ENCODE measurements at places on chromosomes 1 and 21. TPM values are rescaled to one million over a fixed set of nuclear protein-coding genes. Genes with fewer than 3 reads are reported as not detected.

- no peak for DNase-seq
Measured at GRCh38 chr1:92169214-92170005, 48.3 kb upstream of the C1orf146 start.

DNA sequence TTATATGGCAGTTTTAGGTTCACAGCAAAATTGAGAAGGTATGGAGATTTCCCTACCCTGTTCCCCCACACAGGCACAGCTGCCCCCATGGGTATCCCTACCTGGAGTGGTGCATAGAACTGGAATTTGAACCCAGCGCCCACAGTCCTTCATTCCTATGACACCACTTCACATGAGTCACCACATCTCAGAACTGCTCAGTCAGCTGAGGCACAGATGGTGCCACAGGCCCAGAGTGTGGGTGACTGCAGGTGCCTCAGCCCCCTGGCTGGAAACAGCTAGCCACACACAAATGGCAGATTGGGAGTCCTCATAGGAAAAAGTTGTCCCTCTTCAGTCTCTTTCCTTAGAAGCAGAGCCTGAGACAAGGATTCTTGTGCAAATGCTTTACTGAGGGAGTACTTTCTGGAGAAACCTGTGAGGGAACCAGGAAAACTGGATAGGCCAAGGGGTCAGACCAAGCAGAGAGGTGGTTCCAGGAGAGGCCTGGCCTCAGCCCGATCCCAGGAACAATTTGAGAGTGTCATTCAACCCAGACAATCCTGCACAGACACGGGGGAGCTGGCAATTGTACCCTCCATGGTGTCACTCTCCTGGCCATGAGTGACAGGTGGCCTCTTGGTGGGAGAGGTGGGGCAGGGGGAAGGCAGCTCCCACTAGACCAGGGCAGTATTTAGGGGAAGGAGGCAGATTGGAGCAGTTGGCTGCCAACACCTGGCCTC lies 6.9 kb downstream of the PLA2G2D start:
- no peak for DNase-seq

DNALI1 gene
- 64.4 TPM for polyA plus RNA-seq

DNA sequence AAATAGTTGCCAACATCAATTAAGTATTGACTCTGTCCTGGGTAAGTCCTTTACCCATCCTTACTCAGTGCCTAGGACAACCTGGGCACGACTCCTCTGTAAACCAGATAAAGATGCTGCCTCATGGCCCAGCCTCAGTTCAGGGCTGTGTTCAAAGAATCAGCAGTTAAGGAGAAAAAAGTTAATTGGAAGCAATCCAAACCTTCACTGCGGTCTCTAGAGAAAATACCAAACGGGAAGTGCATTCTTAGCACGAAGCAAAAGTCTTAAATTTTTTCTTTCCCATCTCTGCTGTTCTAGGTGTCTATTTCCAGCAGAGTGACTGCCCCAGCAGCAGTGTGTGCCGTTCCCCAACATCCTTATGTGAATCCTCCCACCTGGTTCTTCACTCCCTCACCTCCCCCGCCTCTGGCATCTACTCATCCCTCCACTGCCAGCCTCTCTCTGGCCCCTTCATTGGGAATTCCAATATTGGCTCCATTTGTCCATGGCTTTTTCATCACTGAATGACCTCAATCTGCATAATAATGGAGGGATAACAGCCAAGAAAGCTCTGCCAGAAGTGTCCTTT lies 23.2 kb downstream of the KANK4 start:
- DNase-seq = no peak

- no peak for DNase-seq
Measured at GRCh38 chr1:56799605-56800400, 19.4 kb downstream of the FYB2 start.

NPHS2 gene
- polyA plus RNA-seq = 513 TPM

DNA sequence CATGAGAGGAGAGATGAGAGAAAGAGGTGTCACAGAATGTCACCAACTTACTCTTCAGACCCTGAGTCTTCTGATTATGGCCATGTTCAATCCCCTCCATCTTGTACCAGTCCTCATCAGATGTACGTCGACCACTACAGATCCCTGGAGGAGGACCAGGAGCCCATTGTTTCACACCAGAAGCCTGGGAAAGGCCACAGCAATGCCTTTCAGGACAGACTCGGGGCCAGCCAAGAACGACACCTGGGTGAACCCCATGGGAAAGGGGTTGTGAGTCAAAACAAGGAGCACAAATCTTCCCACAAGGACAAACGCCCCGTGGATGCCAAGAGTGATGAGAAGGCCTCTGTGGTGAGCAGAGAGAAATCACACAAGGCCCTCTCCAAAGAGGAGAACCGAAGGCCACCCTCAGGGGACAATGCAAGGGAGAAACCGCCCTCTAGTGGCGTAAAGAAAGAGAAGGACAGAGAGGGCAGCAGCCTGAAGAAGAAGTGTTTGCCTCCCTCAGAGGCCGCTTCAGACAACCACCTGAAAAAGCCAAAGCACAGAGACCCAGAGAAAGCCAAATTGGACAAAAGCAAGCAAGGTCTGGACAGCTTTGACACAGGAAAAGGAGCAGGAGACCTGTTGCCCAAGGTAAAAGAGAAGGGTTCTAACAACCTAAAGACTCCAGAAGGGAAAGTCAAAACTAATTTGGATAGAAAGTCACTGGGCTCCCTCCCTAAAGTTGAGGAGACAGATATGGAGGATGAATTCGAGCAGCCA lies 8.0 kb downstream of the ELOA start:
- DNase-seq = no peak

VHLL gene
- not detected for polyA plus RNA-seq

CAMK1G gene
- 5.6 TPM for polyA plus RNA-seq

GRCh38 chr1:68375919-68376318 lies 73.8 kb downstream of the RPE65 start:
- DNase-seq = no peak

DNA sequence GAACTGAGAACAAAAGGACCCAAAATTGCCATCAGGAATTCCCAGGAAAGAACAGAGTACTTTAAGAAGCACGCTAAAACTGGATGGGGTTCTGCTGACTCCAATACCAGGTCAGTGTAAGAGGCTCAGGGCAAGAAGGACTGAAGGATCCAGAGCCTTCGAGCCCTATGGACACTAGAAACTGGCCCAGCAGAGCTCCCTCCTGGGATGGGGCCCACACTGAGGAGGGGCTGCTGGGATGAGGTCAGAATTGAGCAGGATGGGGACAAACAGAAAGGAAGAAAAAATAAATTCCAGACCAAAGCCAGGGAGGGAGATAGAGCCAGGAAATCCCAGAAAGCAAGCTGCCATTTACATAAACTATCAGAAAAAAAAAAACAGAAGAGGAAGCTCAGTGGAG lies 222.4 kb upstream of the COA6 start:
- DNase-seq = no peak

Measured in right renal cortex interstitium (tissue), 3 donors.